Smooth muscle cell of the umbilical artery (primary cell): ENCODE measurements at places on chromosomes 11 and 22. TPM values are rescaled to one million over a fixed set of nuclear protein-coding genes. Genes with fewer than 3 reads are reported as not detected.

ART5 gene
- total RNA-seq = not detected in 2 replicates

MAP6 gene
- 0.59 and 0.69 TPM in 2 replicates for total RNA-seq

PHOX2A gene
- not detected in 2 replicates for total RNA-seq

FGF4 gene
- total RNA-seq = not detected in 2 replicates

OR8D4 gene
- not detected in 2 replicates for total RNA-seq

FBXO3 gene
- total RNA-seq = 41.8 and 45.1 TPM in 2 replicates

CDC45 gene
- total RNA-seq = 1.2 and 12.0 TPM in 2 replicates

NCF4 gene
- not detected in 2 replicates for total RNA-seq

ZFTA gene
- total RNA-seq = 8.9 and 18.8 TPM in 2 replicates

ANKK1 gene
- not detected in 2 replicates for total RNA-seq

CADM1 gene
- total RNA-seq = 8.4 and 65.3 TPM in 2 replicates

ABCC8 gene
- not detected in 2 replicates for total RNA-seq

OR8G5 gene
- not detected in 2 replicates for total RNA-seq

TRIM49 gene
- not detected in 2 replicates for total RNA-seq

SMC1B gene
- not detected in 2 replicates for total RNA-seq

SLC22A8 gene
- not detected in 2 replicates for total RNA-seq

NCAM1 gene
- total RNA-seq = 4.2 and 14.2 TPM in 2 replicates
